Right lung (tissue), 10 donors: ENCODE measurements at places on chromosomes 2 and 18. TPM values are rescaled to one million over a fixed set of nuclear protein-coding genes. Genes with fewer than 3 reads are reported as not detected.
A peak's percentile ranks its signal among the peaks of the same experiment; 100 is the strongest.

DNA sequence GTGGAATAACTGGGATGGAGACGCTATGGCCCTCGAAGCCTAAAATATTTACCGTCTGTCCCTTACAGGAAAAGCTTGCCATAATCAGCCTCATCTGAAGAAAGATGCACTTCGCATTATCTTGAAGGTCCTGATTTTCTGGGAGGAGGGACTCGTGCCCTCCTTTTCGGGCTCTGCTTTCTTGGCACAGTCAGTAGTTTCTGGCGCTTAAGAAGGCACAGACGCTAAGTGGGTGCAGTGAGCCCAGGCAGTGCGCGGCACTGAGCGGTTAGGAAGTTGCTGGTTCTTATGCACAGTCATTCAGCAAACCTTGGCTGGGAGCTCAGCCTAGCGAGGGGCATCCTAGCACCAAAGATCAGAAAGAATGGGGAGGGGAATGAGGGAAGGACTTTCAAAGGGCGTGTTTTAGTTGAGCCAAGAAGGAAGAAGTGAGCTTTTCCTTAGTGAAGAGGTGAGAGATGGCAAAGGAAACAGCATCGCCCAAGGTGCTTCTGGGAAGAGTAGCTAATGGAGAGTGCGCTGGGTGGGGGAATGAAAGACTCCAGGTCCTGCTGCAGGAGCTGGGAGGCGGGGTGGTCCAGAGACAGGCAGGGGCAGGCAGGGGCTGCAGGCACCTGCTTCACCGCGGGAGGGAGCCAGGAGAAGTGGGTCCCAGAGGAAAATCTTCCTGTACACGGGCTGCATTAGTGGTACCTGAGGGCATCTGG is 64.1 kb downstream of the ZCCHC2 start:
- no peak for DNase-seq

The FOXD4L1 gene
- 0.13 TPM for polyA plus RNA-seq

- no peak for DNase-seq
These were observed 205.8 kb downstream of the INSIG2 start for GRCh38 chr2:118294063-118294462.

The CD302 gene
- 42.4 TPM for polyA plus RNA-seq

GRCh38 chr18:39030124-39030655 is 1464.6 kb upstream of the CELF4 start:
- no peak for DNase-seq

DNA sequence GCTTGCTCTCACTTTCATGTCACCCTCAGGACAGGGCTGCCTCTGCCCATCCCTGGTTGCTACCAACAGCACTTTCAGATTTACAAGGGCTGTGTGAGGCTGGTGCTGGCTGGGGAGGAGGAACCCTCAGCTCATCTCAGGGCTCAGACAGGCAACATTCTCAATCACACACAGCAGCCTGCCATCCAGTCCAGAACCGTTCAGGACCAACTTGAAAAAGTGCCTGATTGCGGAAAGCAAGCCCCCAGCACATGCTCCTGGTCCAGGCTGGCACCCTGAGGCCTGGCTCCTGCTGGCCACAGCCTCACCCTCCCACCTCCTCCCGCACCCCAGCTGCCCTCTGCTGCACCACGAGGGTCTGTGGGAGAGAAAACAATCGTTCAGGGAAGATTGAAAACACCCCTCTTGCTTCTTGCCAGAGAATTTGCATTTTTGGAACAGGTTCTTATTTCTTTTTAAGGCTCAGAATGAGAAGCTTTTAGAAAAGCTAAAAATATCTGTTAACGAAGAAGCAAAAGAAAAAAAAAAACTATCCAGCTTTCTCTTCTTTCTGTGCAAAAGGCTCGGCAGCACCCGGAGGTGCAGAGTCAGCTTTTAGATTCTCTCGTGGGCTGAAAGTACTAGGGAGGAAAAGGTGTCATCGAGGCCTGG is 403.8 kb upstream of the ID2 start:
- DNase-seq: no peak

DNA sequence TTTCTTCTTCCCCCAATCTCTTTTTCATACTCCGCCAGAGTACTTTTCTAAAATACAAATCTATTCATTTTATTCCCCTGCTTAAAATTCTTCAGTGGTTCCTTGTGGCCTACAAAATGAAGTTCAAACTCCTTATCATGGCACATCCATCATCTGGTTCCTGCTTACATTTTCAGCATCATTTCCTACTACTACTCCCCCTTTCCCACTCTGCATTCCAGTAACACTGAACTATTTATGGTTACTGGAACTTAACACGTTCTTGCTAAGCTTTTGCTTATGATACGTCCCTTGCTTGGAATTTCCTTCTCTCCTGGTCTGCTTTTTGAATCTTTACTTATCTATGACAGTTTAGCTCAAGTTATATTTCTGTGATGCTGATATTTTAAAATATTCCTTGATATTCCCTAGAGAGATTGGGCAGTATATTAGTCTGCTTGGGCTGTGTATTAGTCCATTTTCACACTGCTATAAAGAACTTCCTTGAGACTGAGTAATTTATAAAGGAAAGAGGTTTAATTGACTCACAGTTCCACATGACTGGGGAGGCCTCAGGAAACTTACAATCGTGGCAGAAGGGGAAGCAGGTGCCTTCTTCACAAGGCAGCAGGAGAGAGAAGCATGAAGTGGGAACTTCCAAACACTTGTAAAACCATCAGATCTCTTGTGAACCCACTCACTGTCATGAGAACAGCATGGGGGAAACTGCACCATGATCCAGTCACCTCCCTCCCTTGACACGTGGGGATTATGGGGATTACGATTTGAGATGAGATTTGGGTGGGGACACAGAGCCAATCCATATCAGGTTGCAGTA is 53.2 kb downstream of the BMPR2 start:
- DNase-seq: no peak

DNA sequence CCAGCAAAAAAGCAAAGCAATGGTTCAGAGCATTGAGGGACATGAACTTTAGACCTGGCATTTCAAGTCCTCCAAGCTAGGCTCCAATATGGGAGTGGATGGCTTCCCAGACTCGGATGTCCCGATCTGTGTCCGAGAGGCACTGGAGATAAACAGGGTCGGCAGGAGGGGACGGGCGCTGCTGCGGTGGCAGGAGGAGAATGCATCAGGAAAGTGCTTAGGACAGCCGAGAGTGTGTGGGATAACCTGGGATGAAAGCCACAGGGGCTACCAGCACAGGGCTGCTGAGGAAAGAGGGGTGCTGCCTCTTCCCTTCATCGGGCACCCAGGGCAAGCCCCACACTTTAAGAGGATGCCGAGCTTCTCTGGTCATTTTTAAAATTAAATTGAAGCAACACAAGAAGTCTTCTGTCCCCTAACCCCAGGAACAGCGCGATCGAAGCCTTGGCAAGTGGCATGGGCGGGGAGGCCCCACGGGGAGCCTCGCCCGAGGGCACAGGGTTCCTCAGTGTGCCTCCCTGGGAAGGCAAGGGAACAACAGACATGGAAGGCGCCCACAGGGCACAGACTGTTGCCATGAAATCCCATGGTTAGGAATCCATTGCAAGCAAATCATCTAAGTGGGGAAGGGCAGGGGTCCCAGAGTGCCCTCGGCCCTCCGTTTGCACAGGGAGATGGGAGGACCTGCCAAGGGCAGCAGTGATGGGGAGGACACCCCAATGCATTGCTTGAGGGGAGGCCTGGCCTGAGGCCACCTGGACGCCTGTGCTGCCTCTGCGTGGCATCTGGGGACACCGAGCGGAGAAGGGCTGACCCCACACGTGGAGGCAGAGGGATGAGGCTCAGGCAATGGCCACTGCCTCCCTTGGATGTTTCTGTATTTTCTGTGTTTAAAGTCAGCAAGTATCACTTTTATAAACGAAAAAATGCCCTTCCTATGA is 78.5 kb upstream of the GPC1 start:
- DNase-seq: no peak

GRCh38 chr2:44283116-44283666 is 7.9 kb downstream of the SLC3A1 start:
- no peak for DNase-seq

- no peak for DNase-seq
These were observed 7.6 kb upstream of the NT5C1B start for GRCh38 chr2:18596993-18597392.

DNA sequence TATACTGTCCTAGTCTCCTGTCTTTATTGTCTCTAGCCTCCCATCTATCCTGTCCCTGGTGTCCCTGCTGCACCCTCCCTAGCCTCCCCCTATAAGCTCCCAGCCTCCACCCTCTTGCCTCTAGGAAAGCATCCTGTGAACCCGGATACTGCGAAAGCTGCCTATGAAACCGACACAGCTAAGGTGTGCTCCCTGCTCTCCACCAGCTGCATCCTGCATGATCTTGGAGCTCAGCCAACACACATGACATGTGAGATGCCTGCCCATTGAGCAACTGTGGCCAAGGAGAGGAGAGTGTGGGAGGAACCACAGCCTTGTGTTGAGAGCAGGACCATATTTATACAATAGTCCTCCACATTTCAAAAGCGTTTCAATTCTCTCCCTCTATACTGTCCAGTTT is 187.1 kb downstream of the ZBTB7C start:
- peak; percentile 27 for DNase-seq

DNA sequence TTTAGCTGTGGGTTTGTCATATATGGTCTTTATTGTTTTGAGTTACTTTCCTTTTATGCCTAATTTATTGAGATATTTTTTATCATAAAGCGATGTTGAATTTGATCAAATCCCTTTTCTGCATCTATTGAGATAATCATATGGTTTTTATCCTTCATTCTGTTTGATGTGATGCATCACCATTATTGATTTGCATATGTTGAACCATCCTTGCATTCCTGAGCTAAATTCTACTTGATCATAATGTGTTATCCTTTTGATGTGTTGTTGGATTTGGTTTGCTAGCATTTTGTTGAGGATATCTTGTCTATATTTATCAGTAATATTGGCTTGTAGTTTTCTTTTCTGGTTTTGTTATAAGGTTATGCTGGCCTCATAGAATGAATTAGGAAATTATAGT is 308.5 kb downstream of the ADCYAP1 start:
- DNase-seq: no peak

- DNase-seq: no peak
These were observed 250.6 kb downstream of the PTPRM start for GRCh38 chr18:7817575-7818230.

The TDRD15 gene
- not detected for polyA plus RNA-seq

The FBXO15 gene
- 2.4 TPM for polyA plus RNA-seq

The GRHL1 gene
- 7.1 TPM for polyA plus RNA-seq

DNA sequence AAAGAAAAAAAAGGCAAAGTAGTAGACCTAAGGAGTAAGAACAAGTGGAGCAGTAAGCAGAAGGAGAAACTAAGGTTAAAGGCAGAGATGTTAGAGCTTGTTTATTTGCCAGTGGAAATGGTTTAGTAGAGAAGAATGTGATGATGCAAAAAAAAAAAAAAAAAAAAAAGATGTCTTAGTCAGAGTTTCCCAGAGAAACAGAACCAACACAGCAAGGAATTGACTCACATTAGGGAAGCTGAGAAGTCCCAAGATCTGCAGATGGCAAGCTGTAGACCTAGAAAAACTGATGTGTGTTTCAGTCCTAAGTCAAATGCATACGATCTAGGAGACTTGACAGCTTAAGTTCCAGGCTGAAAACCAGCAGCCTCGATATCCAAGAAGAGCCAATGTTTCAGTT is 1548.8 kb upstream of the LRRTM1 start:
- no peak for DNase-seq

DNA sequence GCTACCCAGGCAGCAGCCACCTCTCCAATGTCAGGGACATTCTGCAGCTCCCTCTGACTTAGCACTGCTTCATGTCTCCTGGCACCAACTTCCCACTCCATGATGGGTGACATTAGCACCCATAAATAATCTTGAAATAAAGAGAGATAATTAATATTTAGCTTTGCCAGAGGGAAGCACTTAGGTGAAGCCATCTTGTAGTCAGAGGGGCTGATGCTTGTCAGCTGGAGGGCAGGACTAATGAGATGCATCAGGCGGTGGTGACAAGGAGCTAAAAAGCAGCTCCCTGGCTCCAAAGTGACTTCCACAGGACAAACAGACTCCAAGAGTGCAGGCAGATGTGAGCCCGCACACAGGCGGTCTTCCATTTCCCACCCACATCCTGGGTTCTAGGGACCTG is 153.0 kb upstream of the ID2 start:
- DNase-seq: no peak

GRCh38 chr2:133171393-133172004 is 396.8 kb downstream of the NCKAP5 start:
- DNase-seq: peak; percentile 60

- no peak for DNase-seq
These were observed 67.6 kb downstream of the AGAP1 start for GRCh38 chr2:235561450-235561849.

The UGT1A1 gene
- 0.10 TPM for polyA plus RNA-seq

- no peak for DNase-seq
These were observed 94.7 kb downstream of the DOK6 start for GRCh38 chr18:69495338-69495737.

- DNase-seq: no peak
These were observed 54.6 kb upstream of the RASGRP3 start for GRCh38 chr2:33421820-33422219.

The RNF181 gene
- 113 TPM for polyA plus RNA-seq

The RGPD4 gene
- polyA plus RNA-seq: not detected
